ENCODE measurements at places on chromosomes 6 and 20. TPM values are rescaled to one million over a fixed set of nuclear protein-coding genes. Genes with fewer than 3 reads are reported as not detected.

The TAGAP gene
- 1.2 TPM for total RNA-seq

- peak; percentile 21 for DNase-seq
Observed at GRCh38 chr6:105482227-105482844, 79.5 kb upstream of the PREP start.

GRCh38 chr20:63567386-63568169 is 6.5 kb downstream of the HELZ2 start:
- peak; percentile 51 for DNase-seq

- DNase-seq = no peak
Observed at GRCh38 chr20:2485661-2486060, 15.1 kb upstream of the SNRPB start.

DNA sequence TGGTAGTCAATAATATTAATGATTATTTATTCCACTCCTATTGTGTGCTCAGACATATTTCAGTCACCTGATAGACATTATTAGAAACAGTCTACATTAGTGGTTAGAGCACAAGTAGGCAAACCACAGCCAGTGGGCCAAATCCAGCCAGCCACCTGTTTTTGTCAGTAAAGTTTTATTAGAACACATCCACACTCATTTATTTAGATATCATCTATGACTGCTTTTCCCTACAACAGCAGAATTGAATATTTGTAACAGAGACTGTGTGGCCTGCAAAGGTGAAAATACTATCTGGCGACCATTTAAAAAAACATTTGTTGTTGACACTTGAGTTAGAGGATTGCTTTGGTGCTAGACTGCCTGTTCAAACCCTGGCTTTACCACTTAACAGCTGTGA is 220.0 kb upstream of the ZFP64 start:
- DNase-seq = no peak

The MAK gene
- not detected for total RNA-seq

DNA sequence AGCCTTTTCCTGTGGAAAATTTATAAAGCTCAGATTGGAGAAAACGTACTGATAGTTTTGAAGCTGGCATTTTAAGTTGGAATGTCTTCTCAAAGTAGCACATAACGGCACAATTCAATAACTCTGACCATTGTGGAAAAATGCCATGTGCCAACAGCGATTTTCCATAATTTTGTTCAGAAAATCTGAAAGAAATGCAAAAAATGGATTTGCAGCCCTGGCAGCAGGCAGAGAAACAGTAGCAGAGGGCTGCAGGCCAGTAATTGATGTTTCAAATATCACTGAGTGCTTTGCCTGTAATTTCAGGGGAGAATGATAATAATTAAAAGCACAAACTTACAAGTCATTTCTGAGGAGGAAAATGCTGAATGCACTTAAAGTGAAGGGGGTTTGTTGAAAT is 507.4 kb downstream of the MAFB start:
- no peak for DNase-seq

- no peak for DNase-seq
Observed at GRCh38 chr6:54428431-54428830, 120.2 kb downstream of the TINAG start.

GRCh38 chr20:57473246-57474048 is 51.5 kb downstream of the CTCFL start:
- no peak for DNase-seq

The NRSN1 gene
- not detected for total RNA-seq

The SIGLEC1 gene
- 2.3 TPM for total RNA-seq
